ENCODE measurements at places on chromosomes 3 and 15. TPM values are rescaled to one million over a fixed set of nuclear protein-coding genes. Genes with fewer than 3 reads are reported as not detected.
A peak's percentile ranks its signal among the peaks of the same experiment; 100 is the strongest.

CLDN11 gene
- 0.32 TPM for total RNA-seq

GOLGA6L10 gene
- 3.0 TPM for total RNA-seq

LSAMP gene
- not detected for total RNA-seq

ADGRG7 gene
- not detected for total RNA-seq

ALS2CL gene
- 29.8 TPM for total RNA-seq

SLC22A14 gene
- not detected for total RNA-seq

TMEM42 gene
- 26.1 TPM for total RNA-seq

TP63 gene
- total RNA-seq: 0.25 TPM

GRCh38 chr3:12486916-12487315 is 2.6 kb downstream of the TSEN2 start:
- no peak overlapping the region for H3K4me3 ChIP-seq
- no peak for DNase-seq
- no peaks in the 10 kb centered on the region for H3K27me3 ChIP-seq

GRCh38 chr15:74799255-74799855 is 13.3 kb upstream of the LMAN1L start:
- no peak overlapping the region for H3K4me3 ChIP-seq
- H3K27me3 ChIP-seq: no peaks in the 10 kb centered on the region
- peaks cover 62% of the 10 kb centered on the region for H3K4me1 ChIP-seq
- H3K27ac ChIP-seq: peak overlapping the region; percentile 84

DNA sequence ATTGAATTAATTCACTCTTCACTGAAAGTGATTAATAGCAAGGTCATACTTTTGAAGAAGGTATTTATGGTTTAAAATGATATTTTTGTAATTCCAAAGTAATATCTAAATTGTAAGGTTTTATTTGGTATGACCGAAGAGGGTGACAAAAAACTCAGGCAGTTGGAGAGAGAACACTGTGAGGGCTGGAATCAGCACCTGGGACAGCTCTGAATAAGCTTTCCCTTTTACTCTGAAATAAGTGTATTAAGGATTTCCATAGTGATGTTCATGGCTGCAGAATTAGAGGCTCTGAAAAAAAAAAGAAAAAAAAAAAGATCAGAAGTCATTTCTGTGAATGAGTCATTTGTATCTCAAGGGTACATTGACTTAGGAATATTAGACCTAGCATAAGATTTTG is 299.5 kb downstream of the IL5RA start:
- DNase-seq: no peak
- H3K4me1 ChIP-seq: no peaks in the 10 kb centered on the region
- H3K4me3 ChIP-seq: no peak overlapping the region
- H3K27me3 ChIP-seq: no peaks in the 10 kb centered on the region
- H3K36me3 ChIP-seq: no peaks in the 10 kb centered on the region

DNA sequence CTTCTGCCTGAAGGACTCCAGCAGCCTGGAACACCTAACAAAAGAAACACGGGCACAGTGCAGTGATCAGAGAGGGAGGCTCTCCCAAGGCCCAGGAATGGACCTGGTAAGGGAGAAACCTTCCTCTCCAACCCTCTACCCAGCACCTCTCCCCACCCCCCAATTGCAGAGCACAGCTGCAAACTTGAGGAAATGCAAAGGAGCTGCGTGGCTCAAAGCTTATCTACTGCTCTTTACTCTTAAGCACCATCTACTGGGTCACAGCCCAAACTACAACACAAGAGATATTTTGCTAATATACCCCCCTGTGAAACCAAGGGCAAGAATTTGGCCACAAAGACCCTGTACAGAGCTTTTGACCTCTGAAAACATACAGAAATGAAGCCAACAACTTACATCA is 328.3 kb downstream of the OXSM start:
- no peak overlapping the region for H3K27ac ChIP-seq
- no peaks in the 10 kb centered on the region for H3K27me3 ChIP-seq
- no peaks in the 10 kb centered on the region for H3K36me3 ChIP-seq
- H3K4me3 ChIP-seq: no peak overlapping the region
- DNase-seq: no peak

DNA sequence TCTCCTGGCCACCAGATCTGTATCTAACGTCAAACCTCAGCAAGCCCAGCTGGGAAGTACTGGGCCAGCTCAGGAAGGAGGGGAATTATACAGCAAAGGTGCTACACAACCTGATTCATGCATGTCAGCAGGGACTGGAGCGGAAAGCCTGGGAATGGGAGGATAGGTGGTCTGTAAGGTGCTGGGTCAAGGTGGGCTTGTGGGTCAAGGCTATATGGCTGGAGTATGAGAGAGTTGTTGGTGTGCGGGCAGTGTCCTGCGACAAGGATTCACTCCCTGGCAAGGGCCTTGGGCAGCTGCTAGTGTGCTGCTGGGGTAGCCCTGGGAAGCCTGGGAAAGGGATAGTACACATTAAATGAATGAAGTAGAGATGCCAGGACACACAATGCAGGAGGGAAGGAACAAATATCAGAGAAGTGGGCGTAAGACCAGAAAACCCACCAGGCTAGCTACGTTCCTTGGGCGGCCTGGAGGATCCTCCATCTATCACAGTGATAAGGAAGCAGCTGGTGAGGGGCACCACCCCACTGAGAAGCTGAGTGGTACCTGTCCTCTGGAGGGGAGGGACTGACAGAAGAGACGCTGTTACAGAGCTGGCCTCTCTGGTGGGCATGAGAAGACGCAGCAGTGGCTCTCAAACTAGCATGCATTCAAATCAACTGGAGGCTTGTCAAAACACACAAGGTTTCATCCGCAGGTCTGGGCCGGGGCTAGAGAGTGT is 8.5 kb upstream of the SYNM start:
- no peaks in the 10 kb centered on the region for H3K4me1 ChIP-seq
- peaks cover under 1% of the 10 kb centered on the region for H3K27me3 ChIP-seq
- DNase-seq: no peak
- H3K27ac ChIP-seq: no peak overlapping the region
- H3K36me3 ChIP-seq: no peaks in the 10 kb centered on the region

GRCh38 chr3:99789011-99789721 is 28.5 kb upstream of the CMSS1 start:
- peak; percentile 9 for DNase-seq
- no peaks in the 10 kb centered on the region for H3K27me3 ChIP-seq
- H3K4me3 ChIP-seq: no peak overlapping the region

DNA sequence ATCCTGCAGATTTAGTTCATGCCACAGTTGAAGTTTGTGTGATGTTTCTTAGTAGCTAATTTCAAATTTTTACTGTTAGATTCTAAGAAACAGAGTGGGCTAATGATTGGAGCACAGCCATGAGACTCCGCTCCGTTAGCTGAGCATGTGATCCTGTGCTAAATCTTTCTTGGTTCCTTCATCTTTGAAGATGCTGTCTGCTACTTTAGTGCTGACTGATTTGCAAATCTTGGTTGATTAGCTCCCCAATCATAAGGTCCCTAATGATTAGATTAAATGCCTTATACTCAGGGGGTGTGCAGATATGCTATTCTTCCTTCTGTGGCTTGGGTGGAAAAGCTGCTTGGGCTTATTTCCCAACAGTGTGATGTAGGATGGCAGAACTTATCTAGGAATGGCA is 129.5 kb upstream of the ZBED2 start:
- no peaks in the 10 kb centered on the region for H3K36me3 ChIP-seq
- H3K4me1 ChIP-seq: no peaks in the 10 kb centered on the region
- H3K27ac ChIP-seq: no peak overlapping the region
- H3K27me3 ChIP-seq: no peaks in the 10 kb centered on the region

DNA sequence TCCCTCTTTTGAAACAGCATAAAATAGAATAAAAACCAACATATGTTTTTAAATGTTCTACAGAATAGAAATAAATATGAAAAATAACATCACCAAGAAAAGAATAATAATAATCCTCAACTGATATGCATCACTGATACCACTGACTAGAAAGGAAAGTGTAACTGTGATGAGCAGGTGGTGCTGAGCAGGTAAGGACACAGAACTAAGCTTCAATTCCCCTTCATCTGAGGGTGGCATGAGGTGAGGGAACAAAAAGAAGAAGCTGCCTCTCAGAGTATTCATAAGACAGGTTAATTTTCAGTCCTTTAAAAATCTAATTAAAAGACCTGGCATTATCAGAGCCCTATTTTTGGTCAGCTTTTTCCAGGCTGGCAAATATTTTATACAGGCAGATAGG is 216.3 kb downstream of the PLCH1 start:
- H3K4me1 ChIP-seq: no peaks in the 10 kb centered on the region
- H3K36me3 ChIP-seq: no peaks in the 10 kb centered on the region
- H3K27ac ChIP-seq: no peak overlapping the region
- DNase-seq: no peak
- no peaks in the 10 kb centered on the region for H3K27me3 ChIP-seq
- H3K4me3 ChIP-seq: no peak overlapping the region

DNA sequence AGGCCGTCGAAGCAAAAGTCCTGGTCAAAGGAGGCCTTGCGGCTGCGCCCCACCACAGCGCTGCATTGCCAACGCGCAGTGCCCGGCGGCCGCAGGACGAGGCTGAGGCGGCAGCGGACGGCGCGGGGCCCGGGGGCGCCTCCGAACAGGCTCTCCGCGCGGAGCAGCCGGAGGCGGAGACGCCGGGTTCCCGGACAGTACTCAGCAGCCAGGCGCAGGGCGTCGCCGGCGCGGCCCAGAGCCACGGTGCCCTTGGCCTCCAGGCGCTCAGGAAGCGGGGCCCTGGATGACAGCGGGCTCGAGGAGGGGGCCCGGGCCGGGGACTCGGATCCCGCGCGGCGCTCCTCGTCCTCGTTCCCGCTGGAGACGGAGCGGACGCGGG is 1.1 kb downstream of the C2CD4B start:
- H3K27me3 ChIP-seq: peaks cover 18% of the 10 kb centered on the region
- DNase-seq: no peak
- no peaks in the 10 kb centered on the region for H3K36me3 ChIP-seq
- no peak overlapping the region for H3K27ac ChIP-seq
- no peak overlapping the region for H3K4me3 ChIP-seq

DNA sequence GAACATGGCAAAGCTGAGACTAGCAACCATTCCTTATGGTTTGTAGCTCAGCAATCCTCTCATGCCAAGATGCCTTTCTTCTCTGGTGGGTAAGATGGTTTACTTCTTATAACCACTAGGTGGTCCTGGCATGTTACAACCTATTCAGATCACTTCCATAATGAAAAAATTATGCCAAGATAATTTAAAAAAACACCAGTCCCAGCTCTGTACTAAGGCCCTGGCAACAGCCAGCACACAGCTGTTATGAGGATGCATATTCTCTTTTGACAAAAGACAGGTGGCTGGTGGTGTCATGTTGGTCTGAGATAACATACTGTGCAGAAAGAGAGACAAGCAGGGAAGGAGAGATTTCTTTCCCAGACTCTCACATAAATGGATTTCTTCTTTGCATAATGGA is 65.7 kb upstream of the FRMD4B start:
- no peaks in the 10 kb centered on the region for H3K36me3 ChIP-seq
- H3K4me3 ChIP-seq: no peak overlapping the region
- no peak for DNase-seq
- H3K4me1 ChIP-seq: no peaks in the 10 kb centered on the region

DNA sequence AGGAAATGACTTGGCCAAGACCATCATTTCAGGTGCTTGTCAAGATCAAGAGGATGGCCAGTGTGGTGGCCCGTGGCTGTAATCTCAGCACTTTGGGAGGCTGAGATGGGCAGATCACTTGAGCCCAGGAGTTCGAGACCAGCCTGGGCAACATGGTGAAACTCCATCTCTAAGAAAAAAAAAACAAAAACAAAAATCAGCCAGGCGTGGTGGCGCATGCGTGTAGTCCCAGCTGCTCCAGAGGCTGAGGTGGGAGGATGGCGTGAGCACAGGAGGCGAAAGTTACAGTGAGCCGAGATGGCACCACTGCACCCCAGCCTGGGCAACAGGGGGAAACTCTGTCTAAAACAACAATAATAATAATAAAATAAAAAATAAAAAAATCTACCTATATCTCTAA is 15.0 kb downstream of the CRABP1 start:
- no peaks in the 10 kb centered on the region for H3K27me3 ChIP-seq
- no peak overlapping the region for H3K27ac ChIP-seq
- DNase-seq: no peak
- H3K4me1 ChIP-seq: no peaks in the 10 kb centered on the region
- H3K4me3 ChIP-seq: no peak overlapping the region

DNA sequence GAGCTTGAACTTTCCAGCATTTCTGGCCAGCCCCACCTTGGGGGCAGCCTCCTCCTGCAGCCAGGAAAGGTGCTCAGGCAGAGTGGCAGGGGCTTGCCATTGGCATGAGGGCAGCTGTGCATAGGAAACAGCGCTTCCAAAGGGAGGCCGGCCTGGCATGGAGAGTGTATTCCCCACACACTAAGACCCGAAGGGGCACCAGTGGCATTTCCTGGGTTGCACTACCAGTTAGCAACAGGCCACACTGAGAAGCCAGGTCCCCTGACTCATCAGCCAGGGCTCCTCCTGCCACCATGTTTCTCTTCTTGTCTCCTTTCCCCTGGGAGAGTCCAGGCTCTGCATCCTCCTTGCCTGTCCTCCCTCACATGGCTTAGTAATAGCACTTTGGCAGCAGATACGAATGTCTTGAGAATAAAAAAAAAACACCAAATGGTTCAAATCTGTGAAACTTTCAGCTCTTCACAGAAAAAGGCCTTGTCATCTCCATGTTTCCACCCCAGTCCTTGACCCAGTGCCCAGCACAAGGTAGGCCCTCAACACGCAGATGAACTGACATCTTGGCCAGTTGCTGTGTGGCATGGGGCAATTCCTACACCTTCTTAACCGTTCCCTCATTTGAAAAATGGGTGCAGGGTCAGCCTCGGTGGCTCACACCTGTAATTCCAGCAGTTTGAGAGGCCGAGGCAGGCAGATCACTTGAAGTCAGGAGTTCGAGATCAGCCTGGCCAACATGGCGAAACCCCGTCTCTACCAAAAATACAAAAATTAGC is 180.4 kb downstream of the SMAD6 start:
- no peaks in the 10 kb centered on the region for H3K36me3 ChIP-seq
- peaks cover 3% of the 10 kb centered on the region for H3K27me3 ChIP-seq
- H3K4me1 ChIP-seq: no peaks in the 10 kb centered on the region
- no peak overlapping the region for H3K4me3 ChIP-seq

- H3K36me3 ChIP-seq: peaks cover 34% of the 10 kb centered on the region
- no peaks in the 10 kb centered on the region for H3K27me3 ChIP-seq
- H3K4me3 ChIP-seq: no peak overlapping the region
- H3K4me1 ChIP-seq: peaks cover 39% of the 10 kb centered on the region
- H3K27ac ChIP-seq: no peak overlapping the region
- DNase-seq: no peak
Measured at GRCh38 chr3:113013593-113013992, 22.8 kb downstream of the GTPBP8 start.

GRCh38 chr3:149274220-149274619 is 52.6 kb upstream of the CP start:
- peaks cover 17% of the 10 kb centered on the region for H3K4me1 ChIP-seq
- H3K36me3 ChIP-seq: no peaks in the 10 kb centered on the region
- DNase-seq: no peak
- H3K27ac ChIP-seq: no peak overlapping the region

DNA sequence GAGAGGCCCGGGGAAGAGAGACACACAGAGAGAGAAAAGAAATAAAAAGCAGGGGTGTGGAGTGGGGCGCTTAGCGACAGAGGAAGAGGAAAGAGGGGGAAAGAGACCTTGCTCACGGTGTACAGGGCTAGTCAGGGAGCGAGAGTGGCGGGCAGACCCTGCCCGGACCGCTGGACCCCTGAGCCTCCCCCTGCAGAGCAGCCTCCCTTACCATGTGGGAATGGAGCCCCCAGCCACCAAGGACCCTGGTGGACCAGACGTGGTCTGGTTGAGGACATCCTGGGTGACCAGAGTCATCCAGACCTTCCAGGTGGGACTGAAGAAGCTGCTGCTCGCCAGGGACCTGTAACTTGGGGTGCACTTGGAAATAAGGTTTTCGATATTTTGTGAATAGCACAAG is 129.6 kb downstream of the CHSY1 start:
- no peak overlapping the region for H3K4me3 ChIP-seq
- H3K27me3 ChIP-seq: no peaks in the 10 kb centered on the region
- no peak overlapping the region for H3K27ac ChIP-seq

- H3K27ac ChIP-seq: no peak overlapping the region
- H3K36me3 ChIP-seq: no peaks in the 10 kb centered on the region
- DNase-seq: no peak
- H3K4me3 ChIP-seq: no peak overlapping the region
- H3K4me1 ChIP-seq: no peaks in the 10 kb centered on the region
Measured at GRCh38 chr3:174533286-174533685, 325.8 kb upstream of the NAALADL2 start.
